ENCODE measurements at places on chromosomes 4 and X.

DNA sequence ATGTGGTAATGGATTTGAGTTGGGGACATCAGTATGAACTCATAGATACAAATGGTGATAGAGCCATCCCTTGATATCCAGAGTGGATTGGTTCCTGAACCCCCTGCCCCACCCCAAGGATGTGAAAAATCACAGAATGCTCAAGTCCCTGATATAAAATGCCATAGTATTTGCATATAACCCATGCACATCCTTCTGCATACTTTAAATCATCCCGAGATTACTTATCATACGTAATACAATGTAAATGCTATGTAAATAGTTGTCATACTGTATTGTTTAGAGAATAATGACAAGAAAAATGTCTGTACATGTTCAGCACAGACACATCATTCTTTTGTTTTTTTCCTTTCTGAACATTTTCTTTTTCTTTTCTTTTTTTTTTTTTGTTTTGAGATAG is 18.9 kb upstream of the SEPTIN11 start:
- DNase-seq, result no peak

DNA sequence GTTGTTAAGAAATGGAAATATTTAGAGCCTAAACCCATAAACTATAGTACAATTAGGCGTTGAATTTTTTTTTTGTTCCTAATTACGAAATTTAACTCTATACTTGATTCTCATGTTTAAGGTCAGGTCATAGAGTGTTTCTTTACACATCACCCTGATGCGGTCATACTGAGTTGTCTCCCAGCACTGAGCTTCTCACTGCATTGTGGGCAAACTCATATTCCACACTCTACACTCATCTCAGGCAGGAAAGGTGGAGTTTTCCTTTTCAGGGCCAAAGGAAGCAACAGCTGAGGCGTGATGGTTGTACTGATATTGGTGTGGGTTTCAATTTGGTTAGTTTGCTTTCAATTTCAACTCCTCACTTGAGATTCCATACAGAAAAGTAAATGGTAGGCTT is 75.4 kb downstream of the FAT4 start:
- peak; percentile 13 for DNase-seq

- no peak for DNase-seq
Observed at GRCh38 chr4:127967141-127967775, 2.1 kb downstream of the ABHD18 start.

GRCh38 chr4:55001538-55001937 is 123.9 kb downstream of the KDR start:
- DNase-seq, result no peak

DNA sequence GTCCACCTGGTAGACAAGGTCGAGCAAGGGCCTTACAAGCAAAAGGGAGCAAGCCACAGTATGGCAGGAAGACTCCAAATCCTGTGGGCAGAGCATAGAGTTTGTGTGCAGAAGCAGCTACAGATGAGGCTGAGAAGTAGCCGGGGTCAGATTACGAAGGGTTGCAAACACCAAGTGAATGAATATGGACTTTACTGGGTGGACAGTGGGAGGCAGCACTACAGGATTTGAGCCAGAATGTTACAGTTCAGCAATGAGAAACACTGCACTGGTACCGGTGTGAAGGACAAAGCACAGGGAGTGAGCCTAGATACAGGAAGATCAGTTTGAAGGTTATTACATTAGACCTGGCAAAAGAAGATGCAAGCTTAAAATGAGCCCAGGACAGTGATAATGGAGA is 46.1 kb upstream of the HOPX start:
- DNase-seq, result no peak

GRCh38 chr4:125736057-125736456 is 421.3 kb downstream of the FAT4 start:
- DNase-seq, result no peak

GRCh38 chrX:1397441-1398270 is 5.7 kb upstream of the SLC25A6 start:
- DNase-seq, result no peak

- DNase-seq, result no peak
Observed at GRCh38 chrX:45077748-45078424, 122.8 kb downstream of the DIPK2B start.

GRCh38 chr4:70651864-70652506 is 14.3 kb downstream of the JCHAIN start:
- DNase-seq, result peak; percentile 7

- DNase-seq, result no peak
Observed at GRCh38 chrX:94430091-94430490, 756.1 kb downstream of the FAM133A start.

- no peak for DNase-seq
Observed at GRCh38 chr4:133891011-133891410, 310.6 kb downstream of the PABPC4L start.

GRCh38 chr4:5566991-5567390 is 141.4 kb downstream of the EVC2 start:
- no peak for DNase-seq

DNA sequence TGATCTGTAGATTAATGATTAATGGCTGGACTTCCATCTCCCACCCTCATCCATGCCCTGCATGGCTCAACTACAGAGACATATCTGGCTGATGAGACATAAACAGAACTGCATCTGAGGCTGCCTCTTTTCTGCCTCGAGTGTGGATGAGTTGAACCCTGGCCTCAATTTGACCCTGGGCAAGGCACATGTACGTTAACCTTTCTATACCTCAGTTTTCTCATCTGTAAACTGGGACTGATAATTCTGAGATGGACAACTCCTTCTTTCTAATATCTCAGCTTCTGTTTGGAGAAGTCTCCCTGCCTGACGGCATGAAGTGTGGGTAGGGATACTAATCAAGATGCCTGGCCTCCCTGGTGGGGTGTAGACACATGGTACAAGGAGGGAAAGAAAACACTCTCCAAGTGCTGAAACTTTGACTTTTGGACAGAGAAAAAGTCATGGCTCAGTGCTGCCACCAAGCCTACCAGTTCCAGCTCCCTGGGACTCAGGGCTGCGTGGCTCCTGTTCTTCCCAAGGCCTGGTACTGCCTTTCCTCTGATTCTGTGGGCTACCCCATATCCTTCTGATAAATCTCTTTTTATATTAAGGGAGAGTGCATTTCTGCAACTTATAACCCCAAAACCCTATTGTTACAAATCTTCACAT is 64.4 kb downstream of the HAUS3 start:
- DNase-seq, result no peak

GRCh38 chr4:122914938-122915337 is 7.5 kb downstream of the NUDT6 start:
- peak; percentile 20 for DNase-seq

GRCh38 chr4:179709961-179710624 is 2267.9 kb upstream of the AGA start:
- DNase-seq, result no peak

GRCh38 chr4:168759959-168760527 is 250.0 kb downstream of the CBR4 start:
- no peak for DNase-seq

DNA sequence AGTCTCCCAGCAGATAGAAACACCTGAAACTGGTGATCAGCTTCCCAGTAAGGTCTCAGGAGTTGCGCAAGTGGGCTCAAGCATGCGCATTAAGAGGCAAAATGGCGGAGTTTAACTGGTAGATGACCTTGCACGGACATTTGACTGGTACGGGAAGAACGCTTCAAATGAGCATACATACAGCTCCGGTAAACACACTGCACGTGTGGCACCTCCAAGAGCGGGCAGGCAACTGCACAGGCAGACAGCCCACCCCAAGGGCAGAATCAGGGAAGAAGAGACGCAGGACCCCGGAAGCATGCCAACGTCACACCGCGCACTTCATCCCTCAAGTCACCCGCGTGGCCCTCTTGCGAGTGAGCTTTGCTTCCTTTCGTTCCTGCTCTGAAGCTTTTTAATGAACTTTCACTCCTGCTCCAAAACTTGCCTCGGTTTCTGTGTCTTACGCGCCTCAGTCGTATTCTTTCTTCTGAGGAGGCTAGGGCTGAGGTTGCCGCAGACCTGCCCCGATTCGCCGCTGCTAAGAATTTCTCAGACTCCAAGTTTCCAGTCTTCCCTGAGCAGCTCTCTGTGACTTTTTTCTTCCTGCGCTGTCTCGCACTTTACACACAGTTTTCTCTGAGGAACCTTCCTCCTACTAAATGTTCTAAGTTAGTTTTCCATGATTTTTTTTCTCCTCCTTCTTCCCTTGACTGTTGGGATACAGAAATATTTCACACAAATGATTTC is 180.7 kb upstream of the ZFP42 start:
- no peak for DNase-seq

- no peak for DNase-seq
Observed at GRCh38 chrX:111020283-111020682, 75.7 kb upstream of the PAK3 start.
